ENCODE measurements at places on chromosomes 6 and 20.

GRCh38 chr6:42507195-42507594, 55.5 kb upstream of the TRERF1 start:
- DNase-seq: no peak

DNA sequence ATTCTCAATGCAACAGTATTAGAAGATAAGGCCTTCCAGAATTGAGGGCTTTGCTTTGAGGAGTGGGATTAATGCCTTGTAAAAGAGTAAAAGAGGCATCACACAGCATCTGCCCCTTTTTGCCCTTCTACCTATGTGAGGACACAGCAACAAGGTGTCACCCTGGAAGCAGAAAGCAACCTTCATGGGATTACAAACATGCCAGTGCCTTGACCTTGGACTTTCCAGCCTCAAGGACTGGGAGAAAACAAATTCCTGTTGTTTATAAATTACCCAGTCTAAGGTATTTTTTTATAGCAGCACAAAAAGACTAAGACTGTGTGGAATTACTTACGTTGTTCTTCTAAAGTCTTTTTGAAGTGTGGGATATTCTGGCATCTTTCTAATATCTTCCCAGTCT, 150.0 kb upstream of the SLC22A16 start:
- no peak for DNase-seq

- DNase-seq: no peak
Observed at GRCh38 chr20:16477632-16478031, 95.6 kb downstream of the KIF16B start.

- no peak for DNase-seq
Observed at GRCh38 chr20:17767624-17768023, 67.9 kb downstream of the BANF2 start.

Measured in stimulated activated CD8-positive, alpha-beta memory T cell treated with anti-CD3 and anti-CD28 coated beads, Interleukin-15, amount 100 ng/mL, for 4 hours (primary cell).